Activated CD8-positive, alpha-beta T cell treated with anti-CD3 and anti-CD28 coated beads for 36 hours (primary cell): ENCODE measurements at places on chromosomes 1 and 21.

DNA sequence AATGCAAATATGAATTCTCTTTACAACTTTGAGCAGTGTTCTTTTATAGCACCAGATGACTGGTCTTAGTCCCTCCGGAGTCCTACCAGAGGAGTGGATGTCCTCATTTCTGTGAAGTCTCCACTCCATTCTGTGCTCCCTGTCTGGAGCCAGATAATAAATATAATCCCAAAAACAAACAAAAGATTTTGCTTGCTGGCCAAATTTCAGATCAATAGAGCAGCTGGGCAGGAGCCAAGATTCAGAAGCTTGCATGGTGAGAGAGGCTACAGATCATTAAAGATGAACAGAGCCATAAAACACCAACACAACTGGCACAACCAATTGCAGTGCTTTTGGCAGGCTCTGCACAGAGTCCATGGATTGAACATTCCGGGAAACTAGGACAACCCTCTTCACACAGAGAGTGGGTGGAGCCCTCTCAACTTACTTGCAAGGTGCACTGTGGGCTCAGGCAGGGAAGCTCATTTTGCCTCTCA is 231.5 kb upstream of the SNX7 start:
- no peak for DNase-seq

GRCh38 chr21:36705679-36706481 is 7.0 kb downstream of the SIM2 start:
- DNase-seq, result no peak

- peak; percentile 19 for DNase-seq
Measured at GRCh38 chr21:17709266-17709611, 96.5 kb upstream of the BTG3 start.

DNA sequence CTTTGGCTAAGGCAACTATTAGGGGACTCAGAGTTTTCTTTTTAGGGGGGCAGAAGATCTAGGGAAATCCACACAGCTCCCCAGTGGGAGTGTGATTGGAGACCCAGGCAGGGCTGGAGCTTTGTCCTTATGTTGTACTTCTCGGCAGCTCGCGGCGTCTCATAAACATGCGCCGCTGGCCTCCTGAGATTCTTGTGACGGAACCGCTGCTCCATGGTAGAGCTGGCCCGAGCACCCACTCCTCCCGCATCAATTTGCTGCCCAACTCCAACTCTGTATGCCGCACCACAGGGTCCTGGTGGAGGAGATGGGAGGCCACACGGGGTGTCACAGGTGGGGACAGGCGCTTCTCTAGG is 143.9 kb downstream of the GALNT2 start:
- no peak for DNase-seq

- DNase-seq, result peak; percentile 98
Measured at GRCh38 chr1:37595440-37596181, at the start of gene GNL2. Gene GNL2, minus strand, starts transcription at chr1:37595937. Its CDS starts 115 bp downstream, at chr1:37595822.

- no peak for DNase-seq
Measured at GRCh38 chr1:9282696-9282955, 10.1 kb upstream of the SPSB1 start.

GRCh38 chr21:40714536-40714935 is 132.4 kb downstream of the DSCAM start:
- no peak for DNase-seq

GRCh38 chr1:217953922-217954321 is 322.8 kb downstream of the SPATA17 start:
- no peak for DNase-seq

DNA sequence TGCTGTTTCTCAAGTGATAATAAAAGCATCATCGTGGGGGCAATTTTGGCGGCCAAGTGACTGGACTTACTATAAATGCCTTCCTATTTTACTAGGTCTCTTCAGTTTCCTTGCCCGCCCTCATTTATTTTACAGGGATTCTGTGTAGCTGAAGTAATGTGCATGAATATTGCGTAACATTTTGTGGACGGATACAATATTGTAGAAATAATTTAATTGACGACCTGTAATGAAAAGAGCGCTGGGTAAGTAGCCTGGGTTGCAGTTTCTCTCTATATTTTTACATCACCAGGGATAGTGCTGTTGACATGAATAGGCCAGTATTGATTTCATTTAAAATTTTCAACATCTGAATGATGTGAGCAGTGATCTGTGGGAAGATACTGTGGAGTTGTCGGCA is 28.1 kb upstream of the LMO4 start:
- DNase-seq, result no peak

DNA sequence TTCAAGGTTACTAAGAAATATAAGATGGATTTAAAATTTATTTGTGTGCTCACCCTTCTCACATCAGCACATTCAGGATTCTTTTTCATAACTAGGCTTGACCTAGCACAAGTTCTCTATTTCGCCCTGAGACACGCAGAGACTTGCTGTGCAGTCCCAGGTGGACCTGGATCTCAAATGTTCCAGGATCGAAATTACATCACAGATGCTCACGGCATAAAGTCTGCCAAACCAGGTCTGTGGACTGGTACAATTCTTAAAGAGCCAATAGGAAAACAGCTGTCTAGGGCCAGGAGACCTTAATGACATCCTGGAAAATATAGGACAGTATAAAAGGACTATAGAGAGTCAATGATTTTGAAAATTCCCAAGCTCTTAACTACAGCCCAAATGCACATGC is 2.2 kb downstream of the PGBD5 start:
- no peak for DNase-seq

- DNase-seq, result no peak
Measured at GRCh38 chr1:52502789-52503188, 50.1 kb downstream of the TUT4 start.

GRCh38 chr1:154714638-154715037 is 106.7 kb upstream of the ADAR start:
- DNase-seq, result peak; percentile 33

GRCh38 chr21:41648591-41649031 is 118.2 kb downstream of the RIPK4 start:
- DNase-seq, result no peak

- no peak for DNase-seq
Measured at GRCh38 chr1:8076176-8076575, 50.1 kb upstream of the ERRFI1 start.

DNA sequence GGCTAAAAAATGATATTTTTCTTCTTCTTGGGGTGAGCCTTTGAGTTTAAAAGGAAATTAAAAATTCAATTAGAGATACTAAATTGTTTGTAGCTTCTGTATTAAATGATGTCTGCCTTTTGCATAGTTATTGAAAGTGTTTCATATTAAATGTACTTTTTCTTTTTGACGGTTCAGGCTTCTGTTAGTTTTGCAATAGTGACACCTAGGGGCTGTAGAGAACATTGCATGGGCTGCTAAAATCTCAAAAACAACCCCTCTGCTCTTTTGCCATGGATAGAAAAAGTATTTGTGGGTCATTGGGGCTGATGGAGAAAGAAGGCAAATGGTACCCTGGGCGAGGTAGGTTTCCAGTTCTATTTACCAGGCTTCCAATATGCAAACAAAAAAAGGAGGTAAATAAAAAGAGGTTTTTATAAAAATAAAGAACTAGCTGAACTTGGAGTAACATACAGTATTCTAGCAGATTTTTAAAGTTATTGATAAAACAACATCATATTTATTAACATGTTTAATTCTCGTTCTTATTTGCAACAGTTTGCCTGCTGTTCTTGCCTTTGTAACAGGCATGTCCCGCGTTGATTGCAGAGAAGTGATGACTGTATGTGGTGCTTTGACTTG is 115.4 kb upstream of the HOOK1 start:
- peak; percentile 19 for DNase-seq

GRCh38 chr1:44632598-44632997 is 41.7 kb downstream of the TMEM53 start:
- DNase-seq, result peak; percentile 25

- DNase-seq, result no peak
Measured at GRCh38 chr1:1270813-1271212, 2.8 kb downstream of the UBE2J2 start.

DNA sequence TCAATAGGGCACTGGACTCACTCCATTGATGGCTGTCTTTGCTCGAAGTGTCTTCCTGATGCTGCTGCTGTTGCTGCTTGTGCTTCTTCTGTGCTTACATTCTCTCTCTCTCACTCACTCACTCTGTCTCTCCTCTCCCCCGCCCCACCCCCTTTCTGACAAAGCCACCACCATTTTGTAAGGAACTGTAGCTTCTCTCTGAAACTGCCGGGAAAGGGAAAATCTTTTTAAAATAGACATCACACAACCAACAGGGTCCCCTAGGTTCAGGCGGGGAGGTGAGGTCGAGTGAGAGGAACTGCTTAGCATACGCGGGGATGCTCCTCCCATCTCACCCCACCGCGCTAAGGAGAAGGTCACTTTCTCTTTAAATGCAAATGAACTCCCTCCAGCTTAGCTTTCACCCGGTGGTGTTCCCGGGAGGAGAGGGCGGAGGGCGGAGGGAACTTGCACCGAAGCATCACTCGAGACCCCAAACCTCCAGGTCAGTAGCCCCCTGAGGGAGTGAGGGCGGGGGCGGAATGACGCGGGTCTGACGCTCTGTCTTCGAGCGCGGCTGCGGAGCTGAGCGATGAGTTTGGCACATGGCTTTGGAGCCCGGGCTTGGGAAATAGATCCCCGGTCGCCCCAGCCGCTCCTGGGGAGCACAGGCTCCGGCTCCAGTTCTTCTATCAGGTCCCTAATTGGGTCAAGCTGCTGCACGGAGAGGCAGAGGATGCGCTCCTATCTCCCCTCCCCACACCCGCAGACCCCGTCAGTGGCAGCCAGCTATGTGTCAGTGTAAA is at the start of gene CCDC28B:
TSS of gene CCDC28B (plus strand) at position 370 of the 785 bp plus-strand sequence. CDS start 1,341 bp downstream, outside the sequence.
- DNase-seq, result peak; percentile 80

DNA sequence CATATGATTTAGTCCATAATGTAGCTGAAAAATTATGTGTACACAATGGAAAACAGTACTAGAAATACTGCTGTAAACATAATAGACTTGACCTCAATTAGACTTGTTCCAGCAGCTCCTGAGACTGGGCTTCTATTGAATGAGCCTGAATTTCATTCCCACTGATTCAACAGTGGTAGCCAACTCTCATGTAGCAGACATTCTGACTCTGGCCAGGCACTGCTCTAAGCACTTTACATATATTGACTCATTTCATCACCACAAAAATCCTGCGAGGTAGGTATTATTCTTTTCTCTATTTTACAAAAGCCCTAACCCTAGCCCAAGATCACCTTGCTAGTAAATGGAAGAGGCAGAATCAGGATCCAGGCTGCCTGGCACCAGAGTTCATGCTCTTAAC is 12.8 kb upstream of the CTSS start:
- DNase-seq, result no peak

- DNase-seq, result no peak
Measured at GRCh38 chr1:26792924-26793323, 5.2 kb downstream of the PIGV start.

DNA sequence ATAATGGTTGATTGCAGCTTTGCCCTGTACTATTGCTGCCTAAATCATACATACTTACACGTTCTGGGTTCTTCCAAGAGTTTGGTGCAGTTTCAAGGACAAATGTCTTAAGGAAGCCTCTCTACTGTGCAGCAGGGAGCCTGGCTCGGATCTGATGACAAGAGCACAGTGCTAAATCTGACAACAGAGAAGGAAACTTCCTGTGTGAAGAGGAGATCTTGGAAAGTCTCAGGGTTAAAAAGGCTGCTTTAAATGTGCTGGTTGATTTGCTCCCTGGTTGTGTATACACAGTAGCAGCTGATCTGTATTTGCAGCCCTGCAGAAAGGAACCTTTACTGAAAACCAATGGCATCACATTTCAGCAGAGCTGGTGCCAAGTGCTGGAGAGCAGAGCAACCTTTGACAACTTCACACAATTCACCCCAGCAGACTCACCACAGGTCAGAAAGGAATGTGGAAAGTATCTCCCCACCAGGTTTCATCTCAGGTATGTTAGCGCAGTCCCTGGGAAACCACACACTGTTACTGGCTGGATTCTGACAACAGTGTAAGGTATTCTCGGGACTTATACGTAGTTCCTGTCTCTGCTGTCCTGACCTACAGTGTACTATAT is 355.0 kb upstream of the ESRRG start:
- DNase-seq, result no peak

- DNase-seq, result peak; percentile 94
Measured at GRCh38 chr1:209755926-209756614, at the start of gene TRAF3IP3. Gene TRAF3IP3, plus strand, starts transcription at chr1:209756053. Its CDS starts 3,987 bp downstream, at chr1:209760040.

DNA sequence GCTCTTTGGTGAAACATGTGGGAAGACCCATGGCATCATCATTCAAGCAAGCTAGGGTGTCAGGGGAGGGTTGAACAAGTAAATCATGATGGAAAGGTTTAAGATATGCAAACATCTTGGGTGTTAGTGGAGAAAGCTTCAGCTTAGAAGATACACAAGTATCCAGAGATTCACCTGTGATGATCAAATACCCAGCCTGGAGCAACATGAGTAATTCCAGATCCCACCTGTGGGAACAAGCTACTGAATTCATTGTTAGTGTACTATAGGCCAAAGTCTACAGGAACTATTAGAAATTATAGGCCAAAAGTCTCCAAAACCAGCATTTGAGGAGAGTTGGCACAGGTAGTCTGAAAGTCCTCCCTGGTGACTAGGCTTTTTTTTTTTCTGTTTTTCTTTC is 499.9 kb downstream of the NUF2 start:
- no peak for DNase-seq

DNA sequence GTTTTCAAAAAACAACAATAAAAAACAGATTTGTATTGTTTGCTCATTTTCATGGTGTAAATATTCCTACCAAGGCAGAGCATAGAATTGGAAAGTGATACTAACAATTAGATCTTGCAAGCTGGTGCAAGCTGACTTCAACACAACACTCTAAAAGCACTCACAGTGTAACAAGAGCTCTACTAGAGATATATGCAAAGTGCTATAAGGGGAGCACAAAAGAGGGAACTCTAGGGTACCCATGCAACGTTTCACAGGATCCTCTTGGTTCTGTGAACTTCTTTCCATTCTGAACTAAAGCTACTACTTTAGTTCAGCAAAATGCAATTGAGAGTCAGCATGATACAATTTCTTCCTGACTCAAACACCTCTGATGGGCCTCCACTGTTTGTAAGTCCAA is 78.3 kb downstream of the ATP1B1 start:
- no peak for DNase-seq

DNA sequence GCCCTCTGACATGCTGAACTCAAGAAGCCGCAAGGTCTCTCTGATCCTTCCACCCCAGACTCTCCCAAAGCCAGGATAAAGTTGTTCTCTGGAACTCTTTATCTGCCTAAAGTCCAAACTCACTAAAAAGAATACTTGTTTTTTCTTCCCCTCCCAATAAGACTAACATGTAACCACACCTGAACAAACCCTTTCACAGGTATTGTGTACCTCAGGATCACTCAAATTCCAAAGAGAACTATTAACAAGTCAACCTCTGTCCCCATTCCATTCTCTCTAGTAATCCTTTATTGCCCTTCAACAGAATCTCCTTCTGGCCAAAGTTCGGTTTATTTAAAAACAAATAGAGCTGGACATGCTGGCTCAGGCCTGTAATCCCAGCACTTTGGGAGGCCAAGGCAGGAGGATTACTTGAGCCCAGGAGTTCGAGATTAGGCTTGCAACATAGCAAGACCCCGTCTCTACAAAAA is 4.1 kb upstream of the TOE1 start:
- DNase-seq, result no peak

- DNase-seq, result no peak
Measured at GRCh38 chr1:175865041-175865766, 121.8 kb upstream of the TNR start.

- DNase-seq, result no peak
Measured at GRCh38 chr1:61186753-61187152, 104.4 kb downstream of the NFIA start.
